ENCODE measurements at places on chromosomes 1 and 21.
A peak's percentile ranks its signal among the peaks of the same experiment; 100 is the strongest.

DNA sequence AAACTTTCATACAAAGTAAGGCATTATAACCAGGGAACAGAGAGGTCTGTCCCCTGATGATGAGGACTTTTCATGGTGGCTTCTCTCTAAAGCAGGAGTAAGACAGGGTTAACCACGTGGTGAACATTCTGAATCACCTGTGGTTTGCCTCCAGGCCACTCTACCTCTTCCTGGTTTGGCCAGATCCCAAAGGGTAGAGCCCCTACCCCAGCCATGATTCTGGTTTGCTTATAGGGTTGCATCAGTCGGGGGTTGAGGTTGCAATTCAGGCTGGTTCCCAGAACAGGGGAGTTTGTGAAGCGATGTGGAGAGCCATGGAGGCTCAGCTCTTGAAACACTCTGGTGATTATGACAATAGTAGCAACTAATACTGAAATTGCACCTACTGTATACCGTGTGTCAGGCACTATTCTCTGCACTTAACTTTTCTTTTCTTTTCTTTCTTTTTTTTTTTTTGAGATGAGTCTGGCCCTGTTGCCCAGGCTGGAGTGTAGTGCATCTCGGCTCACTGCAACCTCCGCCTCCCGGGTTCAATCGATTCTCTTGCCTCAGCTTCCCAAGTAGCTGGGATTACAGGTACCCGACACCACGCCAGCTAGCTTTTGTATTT, 8.3 kb downstream of the CNR2 start:
- no peak for DNase-seq

- no peak for DNase-seq
Observed at GRCh38 chr1:89627596-89627962, 5.3 kb upstream of the LRRC8C start.

- DNase-seq: no peak
Observed at GRCh38 chr1:185474440-185475149, 157.6 kb upstream of the IVNS1ABP start.

DNA sequence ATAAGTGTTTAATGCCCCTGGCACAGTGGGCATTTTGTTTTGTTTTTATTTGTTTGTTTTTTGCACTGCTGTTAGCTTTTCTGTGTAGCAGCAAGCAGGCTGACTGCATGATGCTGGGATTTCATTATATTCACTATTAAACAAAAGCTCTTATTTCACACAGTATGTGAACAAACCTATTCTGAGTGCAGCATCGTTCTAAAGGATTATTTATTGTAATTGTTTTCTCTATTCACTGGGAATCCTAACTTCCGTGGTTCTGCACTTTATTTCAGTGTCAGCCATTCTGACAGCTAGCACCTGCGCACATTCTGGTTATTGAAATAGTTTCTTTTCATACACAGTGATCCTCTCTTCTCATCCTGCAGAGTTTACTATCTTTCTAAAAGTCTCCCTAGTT, 595.0 kb downstream of the NEGR1 start:
- no peak for DNase-seq

DNA sequence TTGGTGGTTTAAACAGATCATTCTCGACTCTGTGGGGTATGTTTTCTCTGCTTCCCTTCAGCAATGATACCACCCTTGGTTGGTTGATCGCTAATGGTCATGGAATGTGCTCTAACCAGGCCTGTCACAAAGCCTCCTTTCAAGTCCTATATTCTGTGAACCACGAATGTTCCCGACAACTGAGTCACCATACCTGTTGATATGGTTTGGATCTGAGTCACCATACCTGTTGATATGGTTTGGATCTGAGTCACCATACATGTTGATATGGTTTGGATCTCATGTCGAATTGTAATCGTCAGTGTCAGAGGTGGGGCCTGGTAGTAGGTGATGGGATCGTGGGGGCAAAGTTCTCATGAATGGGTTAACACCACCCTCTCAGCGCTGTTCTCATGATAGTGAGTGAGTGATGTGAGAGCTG, 10.2 kb upstream of the CAMK2N1 start:
- DNase-seq: no peak

DNA sequence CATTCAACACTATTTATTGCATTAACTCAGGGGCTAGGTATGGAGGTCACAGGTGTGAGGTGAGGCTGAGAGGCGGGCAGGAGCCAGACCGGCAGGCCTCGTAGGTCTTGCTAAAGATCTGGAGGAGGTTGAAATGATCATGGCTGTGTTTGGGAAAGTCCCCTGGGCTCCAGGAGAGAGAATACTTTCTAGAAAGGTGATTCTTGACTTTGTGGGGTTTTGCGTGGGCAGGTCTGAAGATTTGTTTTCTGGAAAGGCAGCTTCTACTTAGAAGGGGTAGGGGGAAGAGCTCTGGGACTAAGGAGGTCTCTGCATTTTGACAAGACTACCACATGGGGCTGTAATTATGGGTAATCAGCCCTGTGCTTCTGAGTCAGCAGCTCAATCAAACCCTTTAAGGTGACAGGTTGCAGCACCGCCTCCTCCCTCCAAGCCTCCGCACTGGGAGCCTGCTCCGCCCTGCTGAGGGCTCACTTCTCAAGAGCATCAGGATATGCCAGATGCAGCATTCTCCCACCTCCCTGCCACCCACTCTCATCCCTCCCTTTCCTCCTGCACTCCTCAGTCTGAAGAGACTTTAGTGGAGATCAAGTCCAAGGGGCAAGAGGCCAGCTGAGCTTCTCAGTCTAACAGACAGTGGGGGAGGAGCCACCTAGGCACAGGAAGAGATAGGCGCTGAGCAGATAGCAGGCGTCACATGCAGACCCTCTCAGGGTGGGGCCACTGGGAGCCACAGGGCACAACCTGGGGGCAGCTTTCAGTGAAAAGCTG, 30.5 kb downstream of the SLC30A1 start:
- peak; percentile 82 for DNase-seq

- DNase-seq: no peak
Observed at GRCh38 chr1:16338961-16339360, 13.3 kb downstream of the FBXO42 start.

- DNase-seq: no peak
Observed at GRCh38 chr1:198455966-198456365, 84.5 kb downstream of the ATP6V1G3 start.

GRCh38 chr1:160125746-160126145, 10.2 kb downstream of the ATP1A2 start:
- no peak for DNase-seq

GRCh38 chr1:11507309-11507708, 28.4 kb downstream of the DISP3 start:
- no peak for DNase-seq
